Thoracic aorta (tissue), 2 donors: ENCODE measurements at places on chromosomes 3 and 15. TPM values are rescaled to one million over a fixed set of nuclear protein-coding genes. Genes with fewer than 3 reads are reported as not detected.

GCNT3 gene
- total RNA-seq: 0.92 TPM

LMAN1L gene
- total RNA-seq: not detected

FRMD4B gene
- total RNA-seq: 57.5 TPM

MAP1A gene
- total RNA-seq: 29.8 TPM

DNA sequence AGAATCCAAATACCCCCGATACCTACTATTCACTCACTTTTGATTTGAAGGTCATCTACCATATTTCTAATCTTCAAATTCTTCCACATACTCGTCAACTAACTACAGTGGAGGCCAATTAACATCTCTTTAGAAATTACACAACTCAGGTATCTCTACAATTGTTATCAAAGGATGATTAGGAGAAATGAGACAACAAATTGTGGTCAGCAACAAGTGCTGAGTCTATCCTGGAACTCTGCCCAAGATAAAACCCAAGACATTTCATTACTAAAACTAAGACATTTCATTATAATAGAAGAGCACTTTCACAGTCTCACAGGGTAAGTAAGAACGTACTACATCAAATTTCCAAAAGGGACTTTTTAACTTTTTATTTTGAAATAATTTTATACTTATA, 100.0 kb downstream of the TBC1D5 start:
- H3K4me1 ChIP-seq: peaks cover 33% of the 10 kb centered on the region
- DNase-seq: no peak
- no peaks in the 10 kb centered on the region for H3K36me3 ChIP-seq
- H3K27ac ChIP-seq: no peak overlapping the region

GRCh38 chr3:24272408-24272807, 222.2 kb downstream of the THRB start:
- no peak overlapping the region for H3K4me3 ChIP-seq
- H3K4me1 ChIP-seq: peaks cover 22% of the 10 kb centered on the region

DNA sequence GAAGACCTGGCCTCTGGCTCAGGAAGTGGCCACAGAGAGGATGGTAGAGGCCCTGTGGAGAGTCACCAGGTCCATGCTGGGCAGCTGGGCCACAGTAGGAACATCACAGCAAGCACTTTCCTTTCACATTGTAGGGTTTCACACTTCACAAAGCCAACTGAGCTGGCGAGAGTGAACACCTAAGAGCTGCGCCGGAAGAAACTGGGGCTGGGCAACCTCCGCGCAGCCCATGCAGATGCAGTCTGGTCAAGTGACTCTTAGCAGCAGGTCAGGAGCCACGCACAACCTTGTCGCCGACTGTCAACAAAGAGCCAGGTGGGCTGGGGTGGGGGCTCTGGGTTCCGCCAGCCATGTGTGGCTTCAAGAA, 15.3 kb upstream of the SHISA5 start:
- no peaks in the 10 kb centered on the region for H3K27me3 ChIP-seq
- H3K4me1 ChIP-seq: no peaks in the 10 kb centered on the region
- H3K27ac ChIP-seq: no peak overlapping the region
- H3K4me3 ChIP-seq: no peak overlapping the region
- DNase-seq: no peak

GRCh38 chr3:69409831-69410230, 23.9 kb upstream of the FRMD4B start:
- peaks cover 12% of the 10 kb centered on the region for H3K4me1 ChIP-seq
- DNase-seq: no peak
- H3K4me3 ChIP-seq: peak overlapping the region; percentile 34
- no peaks in the 10 kb centered on the region for H3K36me3 ChIP-seq
- no peaks in the 10 kb centered on the region for H3K27me3 ChIP-seq

GRCh38 chr3:177494216-177494615, 296.9 kb upstream of the TBL1XR1 start:
- H3K27me3 ChIP-seq: no peaks in the 10 kb centered on the region
- no peak overlapping the region for H3K27ac ChIP-seq
- DNase-seq: no peak
- H3K4me1 ChIP-seq: peaks cover 24% of the 10 kb centered on the region
- no peak overlapping the region for H3K4me3 ChIP-seq

- H3K27ac ChIP-seq: no peak overlapping the region
- no peak overlapping the region for H3K4me3 ChIP-seq
- H3K4me1 ChIP-seq: no peaks in the 10 kb centered on the region
Measured at GRCh38 chr3:184067573-184068055, 14.8 kb downstream of the HTR3C start.

DNA sequence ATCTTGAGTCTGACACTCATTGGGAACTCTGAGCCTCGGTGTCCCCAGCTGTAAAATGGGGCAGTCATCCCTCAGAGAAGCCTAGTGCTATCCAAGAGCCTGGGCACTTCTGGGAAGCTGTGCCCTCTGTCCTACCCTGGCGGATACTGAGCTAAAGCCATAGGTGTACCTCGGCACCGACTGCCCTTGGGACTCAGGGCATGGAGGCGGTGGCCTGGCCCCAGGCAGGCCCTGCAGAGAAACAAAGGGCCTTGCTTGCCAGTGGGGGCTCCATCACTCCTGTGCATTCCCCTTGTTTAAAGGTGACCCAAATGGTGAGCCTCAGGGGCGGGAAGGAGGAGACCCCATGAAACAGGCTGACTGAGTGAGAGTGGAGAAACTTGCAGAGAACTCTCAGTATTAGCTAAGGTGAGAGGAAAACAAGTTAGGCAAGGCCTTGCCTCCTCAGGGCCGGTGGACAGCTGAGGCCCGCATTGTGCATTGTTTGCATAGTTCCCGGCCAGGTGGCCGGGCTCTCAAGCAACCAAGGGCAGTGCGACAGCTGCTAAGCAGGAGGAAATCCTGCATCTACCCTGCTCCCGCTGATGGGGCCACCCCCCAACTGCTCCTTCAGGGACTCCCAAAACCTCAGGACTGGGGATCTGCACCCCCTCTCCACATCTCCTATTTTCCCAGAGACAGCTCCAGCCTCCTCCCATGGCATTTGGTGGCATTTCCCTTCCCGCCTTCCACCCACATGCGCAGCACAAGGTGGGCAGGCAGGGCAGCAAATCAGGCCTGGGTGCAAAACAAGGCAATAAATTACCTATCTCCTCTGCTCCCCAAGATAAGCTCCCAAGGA, 4.3 kb downstream of the PFKFB4 start:
- DNase-seq: no peak
- H3K4me3 ChIP-seq: no peak overlapping the region
- H3K36me3 ChIP-seq: peaks cover 1% of the 10 kb centered on the region
- H3K27ac ChIP-seq: no peak overlapping the region

GRCh38 chr3:171356251-171356650, 104.0 kb downstream of the TNIK start:
- no peaks in the 10 kb centered on the region for H3K27me3 ChIP-seq
- H3K27ac ChIP-seq: no peak overlapping the region
- no peak overlapping the region for H3K4me3 ChIP-seq

DNA sequence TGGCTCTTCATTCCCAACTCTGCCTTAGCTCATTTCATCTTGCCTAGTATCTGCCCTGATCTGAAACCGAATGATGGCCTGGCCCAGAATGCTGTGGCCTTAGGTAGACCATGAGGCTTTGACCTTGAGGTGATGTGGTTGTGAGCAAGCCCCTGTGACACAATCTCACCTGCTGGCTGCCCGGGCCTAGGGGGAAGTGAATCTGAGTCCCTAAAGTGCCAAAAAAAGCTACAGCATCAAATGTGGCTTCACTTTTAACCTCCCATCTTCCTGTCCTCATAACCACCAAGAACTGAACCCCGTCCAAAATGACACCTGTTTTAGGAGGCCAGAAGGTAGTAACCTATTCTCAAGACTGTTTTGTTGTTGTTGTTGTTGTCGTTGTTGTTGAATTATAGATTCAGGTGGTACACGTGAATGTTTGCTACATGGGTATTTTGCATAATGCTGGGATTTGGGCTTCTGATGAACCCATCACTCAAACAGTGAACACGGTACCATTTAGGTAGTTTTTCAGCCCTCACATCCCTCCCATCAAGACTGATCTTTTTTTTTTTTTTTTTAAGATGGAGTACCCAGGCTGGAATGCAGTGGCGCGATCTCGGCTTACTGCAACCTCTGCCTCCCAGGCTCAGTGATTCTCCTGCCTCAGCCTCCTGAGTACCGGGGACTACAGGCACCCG, 54.6 kb downstream of the MCCC1 start:
- no peaks in the 10 kb centered on the region for H3K27me3 ChIP-seq
- peaks cover 7% of the 10 kb centered on the region for H3K4me1 ChIP-seq
- DNase-seq: no peak
- H3K27ac ChIP-seq: no peak overlapping the region
- H3K4me3 ChIP-seq: no peak overlapping the region

- no peak for DNase-seq
- H3K4me3 ChIP-seq: peak overlapping the region; percentile 67
- no peaks in the 10 kb centered on the region for H3K4me1 ChIP-seq
- no peaks in the 10 kb centered on the region for H3K27me3 ChIP-seq
Measured at GRCh38 chr3:185215873-185216606, 37.8 kb downstream of the EHHADH start.
